HEK293T (cell line): ENCODE measurements at places on chromosomes 13 and 19.

DNA sequence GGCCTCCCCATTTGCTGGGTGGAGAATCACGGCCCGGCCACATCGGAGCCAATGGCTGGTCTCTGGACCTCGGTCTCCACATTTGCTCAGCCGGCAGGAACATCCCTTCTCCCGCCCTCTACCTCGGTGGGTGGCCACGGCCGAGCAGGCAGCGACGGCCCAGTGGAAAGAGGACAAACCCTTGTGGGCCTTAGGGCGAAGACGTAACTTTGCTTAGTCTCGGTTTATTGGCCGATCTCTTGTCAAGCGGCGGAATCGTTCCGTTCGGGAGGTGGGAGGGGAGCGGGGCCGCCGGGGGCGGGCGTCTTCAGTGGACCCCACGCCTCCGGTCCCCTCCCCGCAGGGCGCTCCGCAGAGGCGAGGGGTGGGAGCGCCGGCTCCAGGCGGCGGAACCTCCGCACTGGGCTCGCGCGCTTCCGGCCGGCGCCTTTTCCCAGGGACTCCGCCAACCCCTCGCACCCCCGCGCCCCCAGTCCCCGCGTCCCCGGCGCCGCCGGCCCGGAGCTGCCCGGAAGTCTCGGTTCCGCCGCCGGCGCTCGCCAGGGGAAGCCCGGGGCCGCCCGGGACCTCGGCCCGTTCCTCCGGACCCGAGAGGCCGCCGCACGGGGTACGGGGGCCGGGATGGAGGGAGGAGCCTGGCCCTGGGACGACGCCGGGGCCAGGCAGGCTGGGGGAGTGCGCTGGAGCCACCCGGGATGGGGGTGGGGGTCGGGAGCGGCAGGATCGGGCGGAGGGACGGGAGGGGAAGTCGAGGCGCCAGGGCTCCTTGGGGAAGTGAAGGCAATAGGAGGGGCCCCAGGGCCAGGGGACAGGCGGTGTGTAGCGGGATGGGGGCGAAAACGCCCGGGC, at the start of gene ZNF580:
ZNF580 (plus strand) TSS at position 426 of the 849 bp plus-strand sequence. CDS start 1,507 bp downstream, outside the sequence.
- peak; percentile 66 for DNase-seq

GRCh38 chr13:37319031-37319443, 213.6 kb upstream of the CSNK1A1L start:
- DNase-seq: no peak

- no peak for DNase-seq
These were observed 6.6 kb upstream of the EEF1AKMT1 start for GRCh38 chr13:20780317-20780716.

DNA sequence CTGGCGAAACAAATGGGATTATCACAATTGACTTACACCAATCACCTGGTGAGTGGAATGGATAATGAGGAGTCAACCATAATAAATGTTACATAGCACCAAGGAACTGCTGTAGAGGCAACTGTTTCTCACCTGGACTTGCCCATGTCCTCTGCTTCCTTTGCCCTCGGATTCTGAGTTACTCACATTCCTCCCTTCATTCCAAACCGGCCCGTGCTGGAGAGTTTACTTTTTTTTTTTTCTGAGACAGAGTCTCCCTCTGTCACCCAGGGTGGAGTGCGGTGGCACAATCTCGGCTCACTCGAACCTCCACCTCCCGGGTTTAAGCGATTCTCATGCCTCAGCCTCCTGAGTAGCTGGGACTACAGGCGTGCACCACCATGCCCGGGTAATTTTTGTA, 41.5 kb upstream of the TSC22D1 start:
- DNase-seq: no peak

DNA sequence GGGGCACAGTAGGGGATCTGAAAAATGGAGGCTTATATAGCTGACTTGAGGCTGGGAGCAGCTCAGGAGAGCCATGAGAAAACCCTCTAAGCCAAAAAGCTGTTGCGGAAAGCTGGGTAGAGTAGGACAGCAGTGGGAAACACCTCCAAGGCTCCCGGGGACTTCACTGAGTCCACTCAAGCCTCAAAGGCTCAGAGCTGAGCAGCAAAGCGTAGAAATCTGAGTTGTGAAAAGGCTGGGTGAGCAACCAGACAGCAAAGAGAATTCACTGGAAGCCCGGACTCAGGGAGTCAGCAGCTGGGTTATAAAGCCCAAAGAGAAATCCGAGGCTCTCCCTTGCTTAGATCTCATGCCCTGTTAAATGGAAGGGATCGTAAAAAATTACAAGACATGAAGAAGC, 905.0 kb downstream of the EFNB2 start:
- no peak for DNase-seq

DNA sequence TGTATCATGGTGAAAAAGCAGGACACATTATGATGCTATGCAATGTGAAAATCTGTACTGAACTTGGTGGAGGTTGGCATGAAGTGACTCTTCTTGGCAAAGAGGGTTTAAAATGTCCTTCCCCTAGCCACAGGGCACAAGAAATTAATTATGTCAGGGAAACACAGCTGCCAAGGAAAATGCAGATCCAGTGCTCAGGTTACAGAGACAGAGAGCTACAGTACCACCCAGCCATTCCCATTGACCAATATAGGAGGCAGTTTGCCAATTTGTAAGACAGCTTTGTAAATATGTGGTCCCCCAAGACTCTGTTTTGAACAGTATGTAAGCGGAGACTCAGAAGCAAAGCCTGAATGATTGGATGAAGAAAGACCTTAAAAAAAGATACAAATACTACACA, 69.4 kb upstream of the KLF12 start:
- no peak for DNase-seq

- DNase-seq: no peak
These were observed 2.8 kb downstream of the JSRP1 start for GRCh38 chr19:2253106-2254063.

DNA sequence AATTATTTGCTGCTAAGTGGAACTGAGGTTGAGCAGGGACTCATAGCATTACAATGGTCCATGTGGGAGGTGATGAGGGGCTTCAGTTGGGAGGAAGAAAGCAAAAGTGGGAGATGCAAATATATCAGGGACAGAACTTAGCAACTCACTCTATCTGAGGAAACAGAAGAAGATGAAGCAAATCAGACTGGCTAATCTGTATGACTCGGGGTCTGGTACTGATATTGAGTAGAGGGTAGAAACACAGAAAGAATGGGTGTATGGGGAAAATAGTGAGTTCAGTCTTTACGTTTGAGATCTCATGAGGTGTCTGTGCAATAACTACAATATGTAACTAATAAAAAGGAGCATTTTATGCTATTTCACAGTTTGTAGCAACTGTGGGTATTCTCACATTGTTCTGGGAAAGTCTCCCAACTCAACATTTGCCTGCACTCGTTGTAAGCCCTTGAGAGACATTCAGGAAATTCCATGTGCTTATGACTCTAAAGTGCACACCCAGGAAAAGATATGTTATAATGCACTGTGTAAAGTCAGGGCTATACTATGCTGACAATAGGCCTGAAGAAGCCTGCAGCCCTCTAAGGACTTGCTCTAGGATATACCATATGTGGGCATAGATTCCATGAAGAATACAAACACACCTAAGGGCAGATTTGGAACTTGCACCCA, 183.5 kb downstream of the SPRY2 start:
- no peak for DNase-seq

- DNase-seq: no peak
These were observed 391.8 kb downstream of the FGF9 start for GRCh38 chr13:22062478-22063205.

- DNase-seq: no peak
These were observed 14.6 kb downstream of the ACER1 start for GRCh38 chr19:6318772-6319171.

DNA sequence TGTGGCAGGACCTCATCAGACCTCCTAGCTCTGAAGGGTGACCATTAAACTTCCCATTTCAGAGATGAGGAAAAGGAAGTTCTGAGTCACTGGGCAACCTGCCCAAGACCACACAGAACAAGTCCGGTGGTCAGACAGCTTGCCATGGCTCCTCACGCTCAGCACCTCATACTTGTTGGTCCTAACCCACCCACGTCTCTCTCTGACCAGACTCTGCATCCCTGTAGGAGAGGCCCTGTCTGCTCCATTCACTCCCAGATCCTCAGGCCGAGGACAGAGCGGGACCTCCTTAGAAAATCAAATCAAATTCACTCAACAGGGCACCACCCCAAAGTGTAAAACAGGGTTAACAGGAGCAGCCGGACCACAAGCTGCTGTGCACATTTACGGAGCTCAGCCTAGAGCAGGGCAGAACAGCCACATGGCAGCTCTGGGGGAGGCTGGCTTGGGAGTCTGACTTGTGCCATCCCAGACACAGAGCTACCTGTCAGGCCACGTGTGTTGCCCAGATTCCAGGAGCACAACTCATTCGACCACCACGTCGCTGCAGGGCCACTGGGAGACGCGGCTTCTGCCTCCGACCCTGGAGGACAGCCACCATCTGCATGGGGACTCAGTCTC, 1.7 kb downstream of the MIER2 start:
- no peak for DNase-seq

GRCh38 chr19:41023193-41023592, 32.1 kb downstream of the CYP2B6 start:
- no peak for DNase-seq

- DNase-seq: no peak
These were observed 32.2 kb upstream of the IPO5 start for GRCh38 chr13:97921176-97921816.

DNA sequence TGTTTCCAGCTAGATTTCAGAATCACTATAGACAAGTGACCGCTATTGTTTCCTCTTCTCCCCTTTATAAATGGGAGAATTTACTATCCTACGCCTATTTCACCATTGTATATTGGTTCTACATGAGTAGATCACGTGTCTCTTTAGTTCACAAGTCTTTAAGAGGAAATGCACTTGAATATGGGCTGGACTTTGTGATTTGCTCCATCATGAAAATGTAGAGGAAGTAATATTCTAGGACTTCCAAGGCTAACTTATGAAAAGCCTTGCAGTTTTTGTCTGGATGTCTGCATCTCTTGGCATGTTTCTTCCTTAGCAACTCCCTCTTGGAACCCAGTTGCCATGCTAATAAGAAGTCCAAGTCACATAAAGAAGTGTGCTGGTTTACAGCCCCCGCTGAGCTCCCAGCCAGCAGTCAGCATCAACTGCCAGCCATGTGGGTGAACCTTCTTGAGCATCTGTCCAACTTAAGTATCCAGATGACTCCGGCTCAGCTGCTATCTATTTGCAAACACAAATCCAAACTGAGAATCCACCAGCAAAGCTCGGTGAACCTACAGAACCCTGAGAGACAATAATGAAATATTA, 4.8 kb upstream of the FBXL3 start:
- no peak for DNase-seq

GRCh38 chr13:84844473-84844872, 954.7 kb downstream of the SLITRK6 start:
- peak; percentile 45 for DNase-seq

DNA sequence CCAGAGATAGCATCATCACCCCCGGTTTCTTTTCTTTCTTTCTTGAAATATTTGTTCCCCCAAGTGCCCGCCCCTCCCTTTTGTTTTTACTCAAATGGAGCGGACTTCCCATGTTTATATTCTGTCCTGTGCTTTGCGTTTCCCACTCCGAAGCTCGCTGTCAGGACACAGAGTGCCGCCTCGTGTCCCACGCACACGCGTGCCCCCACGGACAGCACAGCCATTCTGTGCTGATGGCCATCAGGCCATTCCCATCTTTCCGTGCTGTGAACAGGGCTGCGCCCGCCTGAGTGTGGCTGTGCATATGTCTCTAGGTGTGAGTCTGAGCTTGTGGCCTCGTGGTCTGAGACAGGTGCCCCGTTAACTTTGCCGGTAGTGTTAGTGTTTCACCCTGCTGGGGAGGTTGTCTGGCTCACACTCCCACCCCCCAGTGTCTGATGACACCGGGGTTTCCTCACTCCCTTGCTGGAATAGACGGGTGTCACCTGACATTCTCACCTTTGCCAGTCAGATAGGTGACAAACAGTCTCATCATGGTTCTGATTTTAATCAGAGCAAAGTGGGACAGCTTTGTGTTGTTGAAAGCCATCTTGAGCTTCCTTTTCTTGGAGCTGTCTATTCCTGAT, 6.9 kb downstream of the PAK4 start:
- no peak for DNase-seq

DNA sequence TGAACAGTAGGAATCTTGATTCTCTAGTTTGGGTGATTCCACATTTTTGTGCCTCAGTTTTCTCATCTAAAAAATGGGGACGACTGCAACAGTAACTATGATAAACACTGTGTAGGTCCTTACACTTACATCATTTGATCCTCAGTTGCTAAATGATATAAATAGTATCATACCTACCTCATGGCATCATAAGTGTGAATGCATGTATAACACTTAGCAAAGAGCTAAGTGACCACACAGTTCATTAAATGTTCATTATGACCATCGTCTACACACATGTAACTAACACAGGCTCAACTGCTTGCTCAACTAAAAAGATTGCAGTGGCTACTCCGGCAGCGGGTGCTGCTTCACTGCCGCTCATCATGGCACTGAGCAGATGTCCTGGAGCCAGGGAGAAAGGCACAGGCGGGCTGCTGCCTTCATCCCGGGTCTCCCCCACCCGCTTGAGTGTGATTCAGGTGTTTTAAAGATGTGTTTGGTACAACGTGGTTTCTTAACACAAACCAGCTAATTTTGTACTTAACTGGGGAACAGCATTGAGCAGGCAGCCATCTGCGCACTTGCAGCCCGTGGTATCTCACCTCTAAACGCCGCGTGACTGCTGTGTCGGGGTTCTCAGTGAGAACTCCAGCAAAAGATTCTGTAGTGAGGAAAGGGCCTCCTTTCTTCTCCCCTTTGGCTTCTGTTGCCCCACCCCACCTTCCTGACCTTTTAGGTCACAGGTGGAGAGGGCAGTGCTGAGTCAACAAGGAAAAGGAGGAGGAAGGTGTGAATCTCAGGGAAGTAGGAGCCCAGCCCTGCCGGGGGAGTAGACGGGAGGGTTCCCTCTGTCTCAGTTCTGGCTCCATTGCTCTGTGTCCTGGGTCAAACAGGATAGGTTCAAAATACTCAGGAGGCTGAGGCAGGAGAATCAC, 11.7 kb upstream of the ACTN4 start:
- no peak for DNase-seq

GRCh38 chr19:6402837-6403608, 10.1 kb upstream of the GTF2F1 start:
- DNase-seq: no peak

DNA sequence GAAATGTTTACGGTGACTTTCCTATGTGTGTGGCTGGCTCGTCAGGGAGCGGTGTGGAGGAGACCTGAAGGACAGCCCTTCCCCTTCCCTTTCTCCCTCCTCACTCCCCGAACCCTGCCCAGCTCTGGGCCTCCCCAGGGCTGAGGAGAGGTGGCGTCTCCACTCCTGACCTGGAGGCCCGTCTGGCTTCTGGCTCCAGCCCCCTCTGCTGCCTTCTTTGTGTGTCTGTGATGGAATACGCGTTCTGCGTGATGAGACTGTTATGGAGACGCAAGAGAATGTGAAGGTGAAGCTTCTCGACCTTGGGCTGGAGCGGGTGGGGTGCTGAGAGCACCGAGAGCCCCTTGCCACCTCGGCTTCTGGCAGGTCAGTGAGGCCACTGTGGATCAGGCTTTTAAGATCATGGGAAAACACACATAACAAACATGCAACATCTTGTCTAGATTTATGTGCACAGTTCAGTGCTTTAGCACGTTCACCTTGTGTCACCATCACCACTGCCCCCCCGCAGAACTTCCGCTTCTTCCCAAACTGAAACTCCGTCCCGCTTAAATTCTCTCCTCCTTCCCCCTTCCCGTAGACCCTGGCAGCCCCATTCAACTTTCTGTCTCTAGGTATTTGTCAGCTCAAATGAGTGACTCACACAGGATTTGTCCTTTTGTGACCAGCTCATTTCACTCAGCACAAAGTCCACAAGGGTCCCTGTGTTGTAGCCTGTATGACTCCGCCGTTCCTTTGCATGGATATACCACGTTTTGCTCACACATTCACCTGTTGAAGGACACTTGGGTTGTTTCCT, 24.7 kb downstream of the ATP11A start:
- DNase-seq: no peak
